ENCODE measurements at places on chromosomes 12 and 14.

- DNase-seq = no peak
Observed at GRCh38 chr12:9936591-9936990, 4.4 kb upstream of the CLEC2A start.

- DNase-seq = no peak
Observed at GRCh38 chr12:2378835-2379330, 326.1 kb downstream of the CACNA1C start.

DNA sequence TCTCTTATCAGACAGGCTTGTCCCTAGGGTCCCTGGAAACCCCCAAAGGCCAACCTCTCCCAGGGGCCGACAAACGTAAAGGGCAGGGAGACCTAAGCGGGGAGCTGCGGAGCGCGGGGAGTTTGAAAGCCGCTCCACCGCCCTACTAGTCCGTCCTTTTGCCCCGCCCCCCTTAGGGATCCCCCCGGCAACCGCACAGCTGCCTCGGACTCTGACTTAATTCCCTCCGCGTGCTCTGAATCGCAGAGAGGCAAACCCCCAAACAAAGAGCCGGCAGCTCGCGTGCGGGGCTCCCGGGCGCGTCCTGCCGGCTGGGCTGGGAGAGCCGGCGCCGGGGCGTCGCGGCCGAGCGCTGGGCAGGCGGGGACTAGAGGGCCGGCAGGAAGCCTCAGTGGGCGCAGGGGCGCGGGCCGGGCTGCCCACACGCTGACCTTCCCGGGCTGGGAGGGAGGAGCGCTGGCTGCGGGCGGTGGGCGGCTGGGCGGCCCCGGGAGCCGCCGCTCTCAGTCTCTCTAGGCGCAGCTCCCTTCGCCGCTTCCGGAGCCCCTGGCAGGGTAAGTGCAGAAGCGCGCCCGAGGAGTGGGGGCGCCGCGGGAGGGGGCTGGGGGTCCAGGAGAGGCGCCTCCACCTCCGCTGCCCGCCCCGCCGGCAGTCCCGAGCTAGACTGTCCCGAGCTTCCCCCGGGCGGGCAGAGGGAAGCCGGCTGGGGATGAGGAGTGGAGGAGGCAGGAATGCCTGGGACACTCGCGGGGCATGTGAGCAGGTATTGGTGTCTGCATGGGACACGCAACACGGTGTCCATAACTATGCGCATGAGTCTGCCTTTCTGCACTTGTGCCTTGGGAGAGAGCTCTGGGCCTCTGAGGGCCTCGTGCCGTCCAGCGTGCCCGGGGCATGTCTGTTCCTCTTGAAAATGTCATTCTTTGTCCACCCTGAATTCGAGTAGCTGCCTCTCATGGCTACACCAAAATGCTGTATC is at the start of gene TSPAN11:
TSPAN11 (plus strand) TSS at position 506 of the 979 bp plus-strand sequence. CDS start 27,244 bp downstream, outside the sequence.
- DNase-seq = no peak

DNA sequence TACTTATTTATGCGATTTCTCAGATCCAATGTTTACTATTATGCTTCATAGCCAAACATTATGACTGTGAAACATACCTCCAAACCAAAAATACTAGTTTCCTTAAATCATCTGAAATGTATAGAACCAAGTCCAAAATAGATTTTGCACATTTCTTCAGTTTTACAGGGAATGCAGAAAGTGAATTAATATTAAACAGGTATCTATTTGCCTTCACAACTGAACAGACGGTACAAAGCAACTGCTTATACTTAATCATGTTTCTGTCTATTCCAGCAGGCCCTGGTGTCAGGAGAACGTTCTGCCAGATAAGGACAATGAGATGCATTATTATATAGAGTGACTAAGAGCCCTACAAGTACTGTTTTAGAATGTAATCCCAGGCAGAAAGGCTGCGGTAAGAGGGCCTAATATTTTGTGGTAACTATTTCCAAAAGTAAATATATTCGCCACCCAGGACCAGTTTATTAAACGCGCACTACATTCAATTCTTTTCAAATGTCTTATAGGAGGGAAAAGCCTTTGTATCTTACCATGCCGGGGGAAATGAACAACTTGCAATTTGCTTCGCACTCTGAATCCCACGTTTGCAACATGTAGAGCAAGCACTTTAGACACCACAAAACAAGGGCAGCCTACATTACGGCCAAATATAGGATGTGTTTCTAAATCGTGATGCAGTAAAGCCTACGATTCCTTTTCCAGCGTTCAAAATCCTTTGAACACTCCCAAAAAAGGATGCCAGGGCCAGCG is 1.5 kb downstream of the CORO1C start:
- DNase-seq = no peak

DNA sequence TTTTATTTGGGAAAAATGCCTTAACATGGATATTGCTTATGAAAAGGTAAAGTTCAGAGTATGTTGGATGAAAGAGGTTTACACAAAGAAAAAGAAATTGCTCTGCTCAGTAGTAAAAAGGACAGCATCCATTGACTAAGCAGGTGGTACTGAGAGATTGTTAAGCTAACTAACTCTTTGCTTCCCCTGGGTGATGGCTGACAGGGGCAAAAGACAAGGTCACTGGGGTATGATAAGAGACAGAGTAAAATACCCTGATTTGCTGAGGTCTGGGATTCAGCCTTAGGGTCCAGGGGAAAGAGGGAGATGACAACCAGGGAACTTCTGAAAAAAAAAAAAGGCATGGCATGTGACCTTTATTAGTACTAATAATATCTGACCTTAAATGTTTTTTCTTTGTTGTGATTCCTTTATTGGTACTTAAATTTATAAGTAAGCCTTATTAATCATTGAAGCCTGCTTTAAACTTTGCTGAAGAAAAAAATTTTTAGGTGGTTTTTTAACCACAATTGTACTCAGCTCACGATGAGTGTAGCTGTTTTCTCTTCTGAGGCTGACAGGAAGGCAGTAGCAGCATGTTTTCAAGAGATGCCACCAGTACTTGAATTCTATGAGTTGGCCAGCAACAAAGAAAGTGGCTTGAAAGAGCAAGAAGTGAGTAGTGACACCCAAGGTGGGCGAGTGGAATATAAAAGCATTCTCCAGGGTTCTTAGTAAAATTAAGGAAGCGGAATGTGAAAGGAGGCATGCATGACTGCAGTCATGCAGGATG is 43.7 kb upstream of the KITLG start:
- DNase-seq = no peak
